ENCODE measurements at places on chromosomes 5 and 9. TPM values are rescaled to one million over a fixed set of nuclear protein-coding genes. Genes with fewer than 3 reads are reported as not detected.

TAS2R1 gene
- not detected for total RNA-seq

XPA gene
- 14.0 TPM for total RNA-seq

VAV2 gene
- 46.0 TPM for total RNA-seq

PTCD2 gene
- total RNA-seq, result 10.7 TPM

PGM5 gene
- total RNA-seq, result not detected

EQTN gene
- total RNA-seq, result not detected

C9orf153 gene
- total RNA-seq, result 0.21 TPM

FBP1 gene
- not detected for total RNA-seq

EIF4E1B gene
- total RNA-seq, result not detected

DAPK1 gene
- 20.9 TPM for total RNA-seq

UGT3A2 gene
- total RNA-seq, result not detected

LCN1 gene
- total RNA-seq, result 0.20 TPM

SLC36A3 gene
- total RNA-seq, result not detected

SEMA6A gene
- total RNA-seq, result 0.10 TPM

TAF11L5 gene
- not detected for total RNA-seq

KCNIP1 gene
- not detected for total RNA-seq

ELAVL2 gene
- total RNA-seq, result 0.05 TPM

CDC25C gene
- total RNA-seq, result 9.4 TPM

STPG3 gene
- total RNA-seq, result not detected

PIP5K1B gene
- total RNA-seq, result not detected

SLC25A2 gene
- not detected for total RNA-seq

SPATA31D4 gene
- not detected for total RNA-seq

NKD2 gene
- total RNA-seq, result 18.4 TPM

C5orf63 gene
- 2.9 TPM for total RNA-seq

TEX48 gene
- total RNA-seq, result not detected

EIF4EBP3 gene
- 3.0 TPM for total RNA-seq

IQGAP2 gene
- total RNA-seq, result 2.6 TPM

SMIM23 gene
- not detected for total RNA-seq

CCL27 gene
- not detected for total RNA-seq

CDKN2B gene
- total RNA-seq, result not detected

CARTPT gene
- not detected for total RNA-seq

FAT2 gene
- total RNA-seq, result 0.01 TPM

C5orf34 gene
- total RNA-seq, result 5.3 TPM

FYB1 gene
- 9.0 TPM for total RNA-seq

IFNA13 gene
- not detected for total RNA-seq

OMD gene
- total RNA-seq, result not detected

CTXN3 gene
- total RNA-seq, result not detected

SLCO4C1 gene
- total RNA-seq, result not detected

PCDHGA11 gene
- total RNA-seq, result not detected

FCN2 gene
- not detected for total RNA-seq

GADD45G gene
- total RNA-seq, result 0.21 TPM

DEPDC1B gene
- 17.6 TPM for total RNA-seq

PCDHGA9 gene
- total RNA-seq, result 0.07 TPM

SLC6A19 gene
- total RNA-seq, result 0.38 TPM

TAF1L gene
- total RNA-seq, result not detected

PCDHGA3 gene
- not detected for total RNA-seq

CATSPER3 gene
- total RNA-seq, result 0.22 TPM

FOXD1 gene
- total RNA-seq, result 12.8 TPM

GFI1B gene
- total RNA-seq, result 0.10 TPM

RNF180 gene
- total RNA-seq, result 0.36 TPM

CDKN2B-AS1 gene
- not detected for total RNA-seq

MYMK gene
- total RNA-seq, result not detected

NDUFS6 gene
- 112 TPM for total RNA-seq

PCDHB4 gene
- 0.07 TPM for total RNA-seq

CNTFR gene
- total RNA-seq, result 0.17 TPM

SLC25A25 gene
- 7.6 TPM for total RNA-seq

Measured in A549 treated with Hydrocortisone at 1 μM for 4 hours (cell line).